ENCODE measurements at places on chromosomes 7 and 10.

DNA sequence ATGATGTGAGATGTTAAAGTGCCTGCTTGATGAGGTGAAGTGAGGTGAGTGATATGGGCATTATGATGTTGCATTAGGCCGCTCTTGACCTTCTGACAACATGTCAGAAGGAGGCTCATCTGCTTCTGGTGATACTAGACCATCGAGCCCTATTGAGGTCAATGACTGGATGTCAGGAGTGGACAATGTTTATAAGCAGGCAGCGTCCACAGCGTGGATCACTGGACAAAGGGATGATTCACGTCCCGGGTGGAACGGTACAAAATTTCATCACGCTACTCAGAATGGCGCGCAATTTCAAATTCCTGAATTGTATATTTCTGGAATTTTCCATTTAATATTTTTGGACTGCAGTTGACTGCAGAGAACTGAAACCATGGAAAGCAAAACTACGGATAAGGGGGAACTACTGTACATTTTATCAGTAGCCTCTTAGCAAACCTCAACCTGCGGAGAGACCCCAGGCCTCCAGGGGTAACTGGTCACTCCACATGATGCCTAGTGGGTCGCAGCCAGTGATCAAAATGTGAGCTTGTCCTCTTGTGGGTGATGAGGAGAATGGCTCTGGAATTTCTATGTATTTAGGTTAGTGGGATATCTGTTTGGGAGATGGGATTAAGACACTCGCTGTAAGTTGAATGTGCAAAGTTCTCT lies 5.7 kb upstream of the ZCCHC24 start:
- no peak for DNase-seq

DNA sequence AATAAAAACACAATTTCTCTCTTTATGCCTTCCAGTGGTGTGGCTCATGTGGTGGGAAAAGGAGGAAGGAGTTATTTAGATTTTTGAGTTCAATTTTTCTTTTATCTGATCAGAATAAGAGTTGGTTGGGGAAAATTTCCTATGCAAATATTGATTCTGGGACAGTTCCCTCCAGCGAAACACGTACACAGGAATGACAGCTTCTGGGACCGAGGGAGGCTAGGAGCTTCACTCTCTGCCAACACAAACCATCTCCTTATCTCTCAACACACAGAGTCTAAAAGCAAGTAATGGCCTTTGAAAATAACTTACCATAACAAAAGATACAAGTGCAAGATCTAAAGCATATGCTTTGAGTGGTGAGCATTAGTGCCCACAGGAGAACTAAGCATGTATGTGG lies 122.7 kb downstream of the RAPGEF5 start:
- DNase-seq, result no peak

DNA sequence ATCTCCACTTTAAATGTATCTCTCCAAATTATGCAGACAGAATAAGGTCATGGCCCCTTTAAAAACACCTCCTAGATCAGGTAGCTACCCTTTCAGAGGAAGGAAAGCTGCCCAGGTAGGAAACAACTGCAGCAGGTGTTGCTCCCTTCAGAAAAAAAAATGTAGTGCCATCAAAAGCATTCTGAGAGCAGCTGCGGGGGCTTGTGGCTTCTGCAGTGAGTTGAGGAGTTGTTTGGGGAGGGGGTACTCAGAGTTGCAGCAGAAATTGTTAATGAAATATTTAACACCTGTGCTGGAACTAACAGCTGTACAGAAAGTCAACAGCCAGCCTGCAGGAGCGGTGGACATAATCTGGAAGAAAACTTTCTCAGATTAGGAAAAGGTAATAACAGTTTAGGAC lies 24.0 kb downstream of the CDHR3 start:
- no peak for DNase-seq

DNA sequence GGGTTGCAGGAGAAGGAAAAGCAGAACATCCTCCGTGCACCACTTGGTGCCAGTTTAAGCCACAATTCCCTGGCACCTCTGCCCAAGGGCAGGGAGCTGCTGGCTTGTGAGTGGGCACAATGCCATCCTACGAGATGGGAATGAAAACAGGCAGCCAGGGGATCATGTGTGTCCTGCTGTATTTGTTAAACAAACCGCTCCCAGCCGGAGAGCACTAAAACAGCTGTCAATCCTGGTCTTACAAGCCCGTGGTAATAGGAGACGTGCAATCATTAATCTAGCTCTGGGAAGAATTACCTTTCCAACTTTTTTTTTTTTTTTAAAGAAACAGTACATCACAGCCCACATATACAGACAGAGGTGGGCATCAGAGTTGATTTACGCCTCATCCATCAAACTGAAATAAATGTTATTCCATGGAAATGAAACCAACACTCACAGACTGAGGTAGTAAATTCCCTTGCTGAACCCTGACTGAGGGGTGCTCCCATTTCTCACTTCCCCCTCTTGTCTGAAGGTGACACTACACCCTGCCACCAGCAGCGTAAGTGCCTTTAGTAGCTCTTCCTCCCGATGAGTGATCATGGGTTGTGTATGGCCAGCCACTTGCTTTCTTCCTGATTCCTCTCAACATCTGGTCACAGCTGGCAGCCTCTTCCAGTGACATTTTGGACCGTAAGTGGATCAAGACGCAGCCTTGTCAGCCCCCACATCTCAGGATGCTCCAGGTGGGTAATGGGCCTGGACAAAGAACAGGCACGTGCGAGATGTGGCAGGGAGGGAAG lies 143.8 kb downstream of the TEX36 start:
- no peak for DNase-seq

DNA sequence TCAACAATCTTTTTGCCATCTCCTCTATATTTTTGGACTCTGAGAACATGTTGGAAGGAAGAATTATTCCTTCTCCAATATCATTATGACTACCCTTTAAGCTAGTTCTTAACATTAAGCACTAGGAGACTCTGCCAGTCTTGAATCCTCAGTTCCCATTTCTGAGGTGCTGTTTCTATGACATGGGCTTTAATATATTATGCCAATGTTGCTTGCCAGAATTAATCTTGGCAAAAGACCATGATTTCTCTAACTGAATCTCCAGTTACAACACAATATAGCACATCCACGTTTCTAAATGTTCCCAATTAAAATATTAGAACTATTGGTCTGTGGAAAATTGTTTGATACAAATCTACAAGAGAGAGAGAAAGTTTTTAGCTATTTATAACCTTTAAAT lies 250.0 kb downstream of the HGF start:
- no peak for DNase-seq

GRCh38 chr10:93072713-93073538 lies 767 bp upstream of the CYP26A1 start:
- no peak for DNase-seq

DNA sequence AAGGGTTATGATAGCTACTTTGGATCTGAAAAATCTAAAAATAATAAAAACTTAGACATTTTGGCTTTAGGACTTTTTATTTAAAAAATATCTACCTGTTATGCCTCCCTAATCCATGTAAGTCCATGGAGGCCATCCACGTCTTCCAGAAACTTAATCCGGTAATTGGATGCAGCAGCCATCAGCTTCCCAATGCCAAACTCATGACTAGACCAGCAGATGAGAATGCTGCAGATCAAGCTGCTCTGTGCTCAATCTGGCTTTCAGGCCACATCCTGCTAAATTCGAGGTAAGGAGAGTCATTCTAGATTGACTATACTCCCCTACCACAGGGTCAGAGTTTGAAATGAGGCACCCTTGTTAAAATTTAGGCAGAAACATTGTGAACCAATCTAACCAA lies 168.5 kb upstream of the TCERG1L start:
- DNase-seq, result no peak

DNA sequence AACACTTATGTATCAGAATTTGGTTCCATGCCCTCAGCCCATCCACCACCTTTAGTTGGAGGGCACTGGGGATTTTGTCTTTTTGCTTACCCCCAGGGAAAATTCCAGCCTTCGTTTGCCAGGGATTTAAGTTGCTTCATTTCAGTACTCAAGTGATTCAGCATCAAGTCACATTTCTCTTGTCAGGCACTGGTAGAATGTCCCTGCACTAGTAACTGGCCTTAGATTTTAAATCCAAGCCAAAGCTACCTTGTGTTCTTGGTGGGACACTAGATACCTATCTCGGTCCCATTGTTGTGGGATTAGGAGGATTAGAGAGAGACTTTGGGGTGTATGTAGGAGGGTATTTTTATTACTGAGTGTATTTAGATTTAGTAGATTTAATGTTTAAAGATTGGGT lies 613.1 kb downstream of the SUGCT start:
- no peak for DNase-seq

DNA sequence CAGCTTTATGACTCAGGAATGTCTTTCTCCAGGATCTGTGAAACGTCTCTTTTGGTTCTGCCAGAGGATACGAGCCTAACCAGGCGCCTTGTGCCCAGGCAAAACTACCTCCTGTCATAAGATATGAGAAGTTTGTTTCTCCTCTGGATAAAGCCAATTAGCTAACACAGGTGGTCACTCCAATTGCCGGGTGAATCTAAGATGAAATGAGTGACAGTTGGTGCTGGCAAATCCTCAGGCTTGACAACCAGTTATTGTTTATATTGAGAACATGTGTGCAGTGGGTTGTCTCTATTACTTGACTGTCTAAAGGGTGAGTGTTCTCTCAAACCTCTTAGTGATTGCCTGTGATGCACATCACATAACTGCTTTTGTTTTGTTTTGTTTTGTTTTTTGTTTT lies 449.1 kb downstream of the XPNPEP1 start:
- DNase-seq, result no peak

DNA sequence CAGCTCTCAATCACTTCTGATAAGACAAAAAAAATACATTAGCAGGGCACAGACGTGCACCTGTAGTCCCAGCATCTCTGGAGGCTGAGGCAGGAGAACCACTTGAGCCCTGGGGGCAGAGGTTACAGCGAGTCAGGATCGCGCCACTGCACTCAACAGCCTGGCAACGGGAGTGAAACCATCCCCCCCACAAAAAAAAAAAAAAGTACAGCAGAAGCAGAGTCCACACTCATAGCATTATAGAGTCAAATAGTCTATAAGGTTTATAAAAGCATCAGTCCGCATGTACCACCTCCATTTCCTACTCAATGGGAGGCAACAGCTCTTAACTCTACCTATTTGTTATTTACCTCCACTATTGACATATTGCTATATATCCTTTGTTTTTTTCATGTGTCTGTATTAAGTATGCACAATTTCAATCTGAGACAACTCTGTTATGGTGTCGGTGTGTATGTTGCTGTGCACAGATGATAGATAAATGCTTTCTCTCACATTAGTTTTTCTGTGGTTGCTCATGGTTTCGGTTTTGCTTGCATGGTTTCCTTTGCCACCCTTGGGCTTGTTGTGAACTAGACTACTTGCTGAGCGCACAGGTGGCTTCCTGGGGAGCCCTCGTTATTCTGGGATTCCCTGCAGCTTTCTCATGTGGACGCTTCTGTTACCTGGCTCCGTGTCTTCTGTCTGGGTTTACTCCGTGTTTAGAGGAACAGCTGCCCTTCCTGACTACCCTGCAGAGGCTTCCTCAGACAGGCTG lies 40.4 kb downstream of the PROSER2 start:
- DNase-seq, result peak; percentile 26

- DNase-seq, result no peak
These were observed 62.0 kb downstream of the TNRC18 start for GRCh38 chr7:5361446-5362127.

GRCh38 chr10:1573981-1574380 lies 163.3 kb downstream of the ADARB2 start:
- no peak for DNase-seq

GRCh38 chr7:24602860-24603456 lies 29.7 kb downstream of the PALS2 start:
- DNase-seq, result no peak

All from stimulated activated effector memory CD8-positive, alpha-beta T cell treated with anti-CD3 and anti-CD28 coated beads, Interleukin-12 subunit alpha, Interleukin-12 subunit beta, amount 100 ng/mL, for 72 hours (primary cell).